ENCODE measurements at places on chromosomes 12 and 14. TPM values are rescaled to one million over a fixed set of nuclear protein-coding genes. Genes with fewer than 3 reads are reported as not detected.

Gene SERPINA9
- not detected for total RNA-seq

Gene SPX
- 8.3 TPM for total RNA-seq

GRCh38 chr14:85528080-85528896 lies 1.7 kb upstream of the FLRT2 start:
- DNase-seq = peak; percentile 68

- DNase-seq = no peak
These were observed 209.0 kb upstream of the RTL1 start for GRCh38 chr14:101112351-101113107.

GRCh38 chr12:40056373-40056772 lies 49.5 kb downstream of the SLC2A13 start:
- DNase-seq = no peak

DNA sequence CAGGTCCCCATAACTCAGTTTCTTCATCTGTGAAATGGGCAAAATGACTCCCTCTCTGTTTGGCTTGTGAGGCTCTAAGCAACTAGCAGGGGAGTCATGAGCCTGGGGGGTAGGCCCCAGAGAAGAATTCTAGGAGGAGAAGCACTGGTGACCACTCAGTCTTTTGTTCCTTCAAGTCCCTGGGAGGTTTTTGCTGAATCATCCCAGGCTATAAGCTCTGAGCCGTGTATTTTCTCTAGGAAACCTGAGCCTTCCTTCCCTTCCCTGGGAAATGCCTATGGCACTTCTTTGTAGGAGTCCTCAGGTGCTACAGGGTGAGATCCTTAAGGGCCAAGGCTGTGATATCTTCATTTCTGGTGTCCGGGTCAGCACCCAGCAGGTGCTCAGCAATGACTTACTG lies 4.5 kb downstream of the RPH3A start:
- DNase-seq = no peak
